Activated CD8-positive, alpha-beta memory T cell treated with anti-CD3 and anti-CD28 coated beads, Interleukin-2, amount 50 U/mL, for 4 hours (primary cell): ENCODE measurements at places on chromosomes 5 and 9.

GRCh38 chr5:111422245-111422644, 90.1 kb downstream of the STARD4 start:
- no peak for DNase-seq

- DNase-seq = no peak
These were observed 25.9 kb downstream of the CD14 start for GRCh38 chr5:140607031-140607430.

GRCh38 chr9:120353506-120353905, 226.5 kb downstream of the CDK5RAP2 start:
- DNase-seq = no peak

GRCh38 chr5:147169901-147170300, 64.9 kb upstream of the STK32A start:
- DNase-seq = no peak

GRCh38 chr9:16551692-16552091, 318.8 kb downstream of the BNC2 start:
- DNase-seq = no peak

DNA sequence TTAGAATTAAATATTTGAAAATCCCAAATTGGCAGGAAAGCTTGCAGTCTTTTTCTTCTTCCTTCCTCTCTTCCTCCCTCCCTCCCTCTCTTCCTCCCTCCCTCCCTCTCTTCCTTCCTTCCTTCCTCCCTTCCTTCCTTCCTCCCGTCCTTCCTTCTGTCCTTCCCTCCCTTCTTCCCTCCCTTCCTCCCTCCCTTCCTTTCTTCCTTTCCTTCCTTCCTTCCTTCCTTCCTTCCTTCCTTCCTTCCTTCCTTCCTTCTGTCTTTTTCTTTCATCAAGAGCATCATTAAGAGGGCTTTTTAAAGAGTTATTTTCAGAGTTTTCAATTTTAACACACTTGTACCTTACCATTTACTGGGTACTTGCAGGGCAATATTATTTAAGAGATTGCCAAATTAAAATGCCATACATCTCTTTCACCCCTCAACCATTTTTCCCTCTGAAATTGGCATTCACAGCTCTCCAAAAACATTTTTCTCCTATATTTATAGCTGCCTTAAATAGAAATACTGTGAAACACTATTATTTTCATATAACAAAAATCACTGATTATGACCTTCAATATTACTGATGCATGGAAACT, 99.2 kb upstream of the C6 start:
- DNase-seq = no peak

DNA sequence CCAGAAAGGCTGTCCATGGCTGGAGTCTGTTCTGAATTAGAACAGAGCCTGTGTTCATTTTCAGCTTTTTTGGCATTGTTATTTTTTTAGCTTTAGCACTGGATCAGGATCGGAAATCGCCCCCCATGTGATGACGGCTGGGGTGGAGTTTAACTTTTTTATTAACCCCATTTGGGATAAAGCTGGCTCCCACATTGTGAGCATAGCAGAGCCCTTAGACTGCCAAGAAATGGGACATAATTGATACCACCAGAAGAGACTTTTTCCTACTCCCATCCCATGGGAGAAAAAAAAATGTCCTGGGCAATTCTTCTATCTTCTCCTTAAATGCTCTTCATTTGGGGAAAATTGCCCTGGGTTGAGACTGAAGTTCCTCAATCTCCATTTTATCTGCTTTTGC, 52.4 kb downstream of the SLIT3 start:
- no peak for DNase-seq

GRCh38 chr5:158224253-158224652, 365.3 kb upstream of the CLINT1 start:
- DNase-seq = no peak

- DNase-seq = no peak
These were observed 23.1 kb upstream of the CATSPER3 start for GRCh38 chr5:134944630-134945029.

DNA sequence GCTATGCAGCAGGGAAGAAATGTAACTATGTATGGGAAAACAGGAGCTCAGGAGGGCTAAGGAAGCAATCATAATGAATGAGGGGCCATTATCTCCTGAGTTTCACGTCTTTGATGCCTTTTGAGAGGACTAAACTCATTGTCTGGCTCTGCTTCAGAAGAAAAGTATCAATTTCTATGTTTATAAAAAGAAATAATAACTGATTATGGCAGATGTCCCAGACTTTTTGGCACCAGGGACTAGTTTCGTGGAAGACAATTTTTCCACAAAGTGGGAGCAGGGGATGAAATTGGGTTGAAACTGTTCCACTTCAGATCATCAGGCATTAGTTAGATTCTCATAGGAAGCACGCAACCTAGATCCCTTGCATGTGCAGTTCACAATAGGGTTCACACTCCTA, 8.7 kb upstream of the IL7R start:
- no peak for DNase-seq

- DNase-seq = no peak
These were observed 81.9 kb downstream of the DMRTA1 start for GRCh38 chr9:22528485-22528884.
